ENCODE measurements at places on chromosomes 13 and 19.

- DNase-seq, result no peak
Observed at GRCh38 chr13:54975676-54976075, 1947.1 kb downstream of the OLFM4 start.

DNA sequence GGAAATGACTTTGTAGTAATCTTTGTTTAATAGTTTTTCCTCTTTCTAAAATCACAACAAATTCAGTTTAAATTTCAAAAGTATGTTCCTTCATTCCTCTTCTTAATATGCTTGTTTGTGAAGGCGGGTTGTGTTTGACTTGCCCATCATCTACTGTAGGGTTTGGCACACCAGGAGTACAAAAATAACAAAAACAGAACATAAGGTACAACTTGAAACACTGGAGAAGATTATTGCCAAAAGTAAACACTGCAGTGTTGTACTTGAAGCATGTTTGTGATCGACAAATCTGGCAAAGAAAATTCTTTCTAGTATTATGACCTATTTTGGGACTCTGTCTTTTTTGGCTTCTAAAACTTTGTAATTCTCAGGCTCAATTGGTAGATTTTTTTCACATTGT lies 518.6 kb downstream of the SLITRK5 start:
- no peak for DNase-seq

DNA sequence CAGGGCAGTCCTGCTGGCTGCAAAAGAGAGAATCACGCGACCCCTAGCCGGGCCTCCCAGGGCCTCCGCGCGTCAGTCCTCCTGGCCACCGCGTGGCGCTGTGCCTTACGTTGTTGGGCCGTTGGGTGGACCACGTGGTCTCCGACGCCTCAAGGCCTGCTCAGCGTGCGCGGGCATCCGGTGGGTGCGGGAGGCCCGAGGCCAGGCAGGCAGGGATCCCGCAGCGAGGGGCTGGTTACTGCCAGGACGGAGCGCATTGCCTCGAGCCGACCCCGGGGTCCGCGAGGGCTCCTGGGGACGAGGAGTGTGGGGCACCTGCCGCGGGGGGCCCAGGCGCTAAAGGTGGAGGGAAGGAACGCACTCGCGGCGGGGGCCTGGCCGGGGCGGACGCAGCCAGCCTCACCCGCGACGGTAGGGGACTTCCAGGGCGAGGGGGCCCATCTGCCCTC lies at the start of gene TDRD12:
TDRD12 (plus strand) TSS at position 157 of the 449 bp plus-strand sequence. CDS start 306 bp downstream, outside the sequence.
- DNase-seq, result no peak

GRCh38 chr19:29549105-29550070 lies 23.6 kb downstream of the VSTM2B start:
- no peak for DNase-seq

DNA sequence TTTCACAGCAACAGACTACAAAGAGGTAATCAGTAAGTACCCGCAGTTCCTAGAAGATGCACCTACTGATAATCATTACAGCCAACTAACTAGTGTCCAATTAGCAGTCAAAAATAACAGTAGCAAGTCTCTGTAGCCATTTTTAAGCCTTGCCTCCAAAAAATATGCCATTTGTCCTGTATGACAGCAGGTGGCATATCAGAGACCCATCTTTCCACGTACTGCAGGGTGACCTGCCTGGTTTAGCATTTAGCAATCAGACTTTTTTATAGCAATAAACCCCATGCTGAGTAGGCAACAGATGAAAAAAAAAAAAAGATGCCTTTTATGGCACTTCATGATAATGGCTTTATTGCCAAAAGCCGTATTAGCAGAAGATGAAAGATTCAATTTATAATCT lies 155.3 kb upstream of the LSM14A start:
- no peak for DNase-seq

DNA sequence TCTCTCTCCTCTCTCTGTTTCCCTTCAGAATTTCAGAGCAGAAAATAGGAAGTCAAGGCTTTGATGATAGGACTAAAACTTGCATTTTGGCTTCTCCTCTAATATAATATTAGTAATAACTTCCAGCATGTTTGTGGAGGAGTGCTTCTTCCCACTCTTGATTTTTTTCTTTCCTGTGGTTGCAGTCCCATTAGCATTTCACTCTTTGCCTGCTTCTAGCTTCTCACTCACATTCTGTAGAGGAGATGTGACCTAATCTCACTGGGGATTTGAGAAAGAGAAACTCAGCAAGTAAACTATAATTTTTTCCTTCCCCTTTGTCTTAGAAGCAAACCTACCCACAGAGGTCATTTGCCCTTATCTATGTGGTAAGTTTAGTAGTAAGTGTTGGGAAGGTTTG lies 169.4 kb upstream of the HTR2A start:
- DNase-seq, result peak; percentile 8

- no peak for DNase-seq
Observed at GRCh38 chr19:18674616-18675015, 8.9 kb upstream of the CRTC1 start.

DNA sequence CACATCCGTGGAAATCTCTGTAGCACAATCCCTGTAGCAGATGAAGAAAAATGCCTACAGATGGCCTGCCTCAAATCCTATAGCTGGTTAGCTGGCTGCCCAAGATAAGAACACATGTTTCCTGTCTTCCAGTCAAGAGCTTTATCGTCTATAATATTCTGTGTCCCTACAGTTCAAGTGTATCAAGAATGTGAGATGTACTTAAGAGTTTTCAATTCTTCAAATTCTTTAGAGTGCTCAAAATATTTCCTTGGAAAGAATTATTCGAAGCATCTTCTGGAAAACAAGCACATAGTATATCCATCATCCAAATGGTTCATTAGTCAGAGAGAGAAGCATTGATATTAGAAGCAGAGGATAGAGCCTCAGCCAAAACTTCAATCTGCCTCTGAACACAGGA lies 239.8 kb downstream of the COG6 start:
- no peak for DNase-seq

- no peak for DNase-seq
Observed at GRCh38 chr19:33686687-33687480, 65.1 kb downstream of the CHST8 start.

GRCh38 chr19:5536337-5536894 lies 31.3 kb downstream of the TINCR start:
- peak; percentile 23 for DNase-seq

- DNase-seq, result no peak
Observed at GRCh38 chr13:43071824-43072223, 48.4 kb downstream of the DNAJC15 start.

DNA sequence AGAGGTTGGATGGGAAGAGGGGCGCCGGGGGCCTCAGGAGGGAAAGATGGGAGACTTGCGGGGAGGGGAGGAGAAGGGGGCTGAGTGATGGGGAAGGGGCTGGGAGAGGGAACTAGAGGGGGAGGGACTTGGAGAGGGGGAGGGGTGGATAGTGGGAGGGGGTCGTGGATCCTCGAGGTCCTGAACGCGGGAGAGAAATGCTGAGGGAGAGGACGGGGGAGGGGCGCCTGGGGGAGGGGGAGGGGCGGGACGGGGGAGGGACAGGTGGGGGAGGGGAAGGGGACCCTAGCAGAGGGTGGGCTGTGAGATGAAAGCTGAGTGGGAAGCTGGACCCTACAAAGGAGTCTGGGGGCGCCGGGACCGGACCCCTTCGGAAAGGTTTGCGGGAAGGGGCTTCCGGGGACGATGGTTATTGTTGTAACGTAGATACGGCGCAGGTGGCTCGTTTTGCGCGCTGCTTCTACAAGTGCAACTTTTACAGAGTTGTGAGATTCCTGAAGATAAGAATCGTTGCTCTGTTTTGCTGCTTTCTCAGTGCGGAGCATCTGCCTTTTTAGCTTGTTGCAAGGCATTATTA lies 418 bp downstream of the ZNF444 start:
- no peak for DNase-seq

GRCh38 chr13:101881593-101881992 lies 429.1 kb downstream of the ITGBL1 start:
- no peak for DNase-seq

DNA sequence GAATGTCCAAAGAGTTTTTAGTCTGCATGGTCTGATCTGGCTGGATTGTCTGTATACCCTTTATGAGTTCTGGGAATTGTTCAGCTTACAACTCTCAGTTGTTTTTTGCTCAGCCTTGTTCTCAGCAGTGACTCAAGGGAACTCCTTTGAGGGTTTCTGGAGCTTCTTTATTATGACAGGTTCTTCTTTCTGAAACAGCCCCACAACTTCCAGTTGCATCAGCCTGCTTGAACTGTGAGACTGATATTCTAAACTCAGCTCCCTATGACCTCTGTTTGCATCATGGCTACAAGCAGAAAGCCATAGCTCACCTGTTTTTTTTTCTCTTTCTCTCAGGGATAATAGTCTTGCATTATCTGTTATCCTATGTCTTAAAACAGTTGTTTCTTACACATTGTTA lies 85.0 kb downstream of the TDRD3 start:
- DNase-seq, result no peak

- no peak for DNase-seq
Observed at GRCh38 chr13:50838031-50838430, 5.5 kb downstream of the DLEU7 start.

GRCh38 chr19:40147693-40148347 lies 43.4 kb upstream of the MAP3K10 start:
- peak; percentile 8 for DNase-seq

DNA sequence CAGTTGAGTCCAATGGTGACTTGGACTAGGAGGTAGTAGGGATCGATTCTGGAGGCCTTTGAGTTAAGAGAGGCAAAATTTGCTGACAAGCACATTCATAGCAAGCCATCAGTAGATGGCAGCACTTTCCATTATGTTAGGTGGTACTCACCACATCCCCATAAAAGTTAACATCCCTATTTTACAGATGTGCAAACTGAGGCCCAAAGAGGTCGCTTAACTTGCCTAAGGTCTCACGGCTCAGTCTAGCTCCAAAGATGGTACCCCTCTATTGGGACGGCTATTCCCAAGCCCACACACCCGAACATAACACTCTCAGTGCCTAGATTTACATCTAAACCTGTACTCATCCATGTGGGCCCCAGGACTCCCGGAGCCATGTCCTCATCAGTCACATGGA lies 21.5 kb upstream of the FOSB start:
- DNase-seq, result no peak

GRCh38 chr19:7482584-7483439 lies 6.0 kb downstream of the PEX11G start:
- no peak for DNase-seq

GRCh38 chr13:48783181-48783630 lies 129.5 kb downstream of the CYSLTR2 start:
- no peak for DNase-seq

DNA sequence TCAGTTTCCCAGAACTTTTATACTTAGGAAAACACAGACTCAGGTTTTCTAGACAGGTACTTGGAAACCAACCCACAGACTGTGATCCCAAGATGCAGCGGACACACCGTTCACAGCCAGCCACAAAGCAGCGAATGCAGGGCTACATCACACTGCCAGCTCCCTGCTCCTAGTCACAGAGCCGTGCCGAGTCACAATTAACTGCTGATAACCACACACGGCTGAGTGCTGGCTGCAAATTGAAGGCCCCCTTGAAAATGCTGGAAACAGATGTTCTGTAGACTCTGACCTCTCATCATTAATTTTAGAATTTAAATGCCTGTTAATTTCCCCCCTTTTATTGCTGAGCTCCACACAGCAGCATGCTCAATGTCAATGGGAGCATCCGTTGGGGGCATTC lies 78.6 kb upstream of the SIAH3 start:
- no peak for DNase-seq

GRCh38 chr19:38145623-38146022 lies 78.4 kb downstream of the DPF1 start:
- DNase-seq, result no peak

DNA sequence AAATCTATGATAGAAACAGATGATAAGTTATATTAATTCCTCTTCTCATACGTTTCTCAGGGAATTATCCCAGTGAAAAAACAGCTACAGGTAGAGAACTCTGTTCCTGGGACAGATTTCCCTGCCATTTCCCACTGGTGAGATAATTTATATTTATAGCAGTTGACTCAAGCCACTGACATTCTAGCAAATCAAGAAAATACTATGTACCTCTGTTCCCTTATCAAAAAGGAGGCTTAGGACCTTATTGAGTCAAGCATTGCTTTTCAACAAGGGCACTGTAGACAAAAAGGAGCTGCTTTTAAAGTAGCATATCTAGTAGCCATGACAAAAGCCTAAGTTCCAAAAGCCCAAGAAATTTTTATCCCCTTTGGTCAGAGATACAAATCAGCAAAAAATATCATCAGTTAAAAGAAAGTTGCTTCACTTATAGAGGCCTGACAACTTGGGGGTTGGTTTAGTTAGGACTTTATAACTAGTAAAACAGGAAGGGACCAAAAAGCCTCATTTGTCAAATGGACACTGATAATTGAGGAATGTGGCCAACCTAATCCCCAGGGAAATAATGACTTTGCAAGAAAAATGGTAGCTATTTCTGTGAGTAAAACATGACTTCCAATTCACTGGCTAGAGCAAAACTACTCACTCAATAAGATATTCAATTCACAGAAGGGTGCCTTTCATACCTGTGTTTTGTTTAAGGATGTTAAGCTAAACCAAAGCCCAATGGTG lies 652.5 kb downstream of the SLITRK1 start:
- DNase-seq, result no peak

- DNase-seq, result no peak
Observed at GRCh38 chr13:34931572-34931971, 10.5 kb upstream of the NBEA start.

GRCh38 chr13:71412231-71412630 lies 454.8 kb downstream of the DACH1 start:
- DNase-seq, result peak; percentile 20

GRCh38 chr19:38253788-38254187 lies 2.4 kb downstream of the PPP1R14A start:
- no peak for DNase-seq

Measured in astrocyte of the cerebellum (primary cell).